ENCODE measurements at places on chromosomes 3 and 15.

GRCh38 chr3:84074767-84075166 lies 884.0 kb upstream of the CADM2 start:
- DNase-seq = no peak

DNA sequence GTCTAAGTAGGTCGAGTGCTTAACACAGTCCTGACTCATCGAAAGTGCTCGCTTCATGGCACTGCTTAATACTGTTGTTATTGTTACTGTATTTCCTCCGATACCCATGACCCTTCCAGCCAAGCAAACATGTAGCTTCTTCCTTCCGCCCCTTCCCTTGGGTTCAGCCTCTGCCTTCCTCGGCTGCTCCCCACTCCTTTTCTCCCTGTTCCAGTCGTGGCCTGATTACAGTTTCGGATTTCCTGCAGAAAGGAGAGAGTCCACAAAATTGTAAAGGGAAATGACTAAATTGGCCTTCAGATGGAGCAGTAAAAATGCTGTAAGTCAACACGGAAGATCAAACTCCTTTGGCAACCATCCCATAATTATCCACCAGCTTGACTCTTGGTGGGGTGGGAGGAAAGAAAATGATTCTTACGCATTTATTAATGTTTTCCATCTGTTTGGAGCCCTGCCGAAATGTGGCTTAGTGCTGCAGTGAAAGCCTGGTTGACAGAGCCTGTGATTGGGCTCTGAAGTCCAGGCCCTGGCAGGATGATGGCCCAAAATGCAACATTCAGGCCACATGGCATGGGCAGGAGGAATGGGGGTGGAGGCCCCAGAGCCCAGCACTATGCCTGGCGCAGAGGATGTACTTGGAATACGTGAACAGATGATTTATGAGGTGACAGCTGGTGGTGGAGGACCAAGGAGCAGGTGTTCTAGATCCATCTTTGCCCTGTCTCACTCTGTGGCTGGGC lies 37.6 kb downstream of the FAM3D start:
- no peak for DNase-seq

DNA sequence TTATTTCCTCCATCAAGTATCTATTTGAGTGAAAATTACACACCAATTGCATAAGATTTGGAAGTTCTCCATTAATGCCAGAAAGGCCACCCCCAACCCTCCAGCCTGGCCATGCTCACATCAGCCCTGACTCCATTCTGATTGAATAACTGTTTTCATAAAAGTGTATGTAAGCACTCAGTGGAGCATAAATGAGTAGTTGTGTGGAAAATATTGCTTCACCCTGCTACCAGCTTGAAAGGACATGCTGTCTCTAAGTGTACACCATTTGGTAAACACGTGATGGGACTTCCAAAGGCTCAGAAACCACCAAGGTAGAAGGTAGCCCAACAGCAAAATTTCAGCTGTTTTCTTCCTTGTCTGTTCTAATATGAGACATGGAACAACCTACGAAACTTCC lies 393.8 kb downstream of the ZNF385D start:
- DNase-seq = no peak

- peak; percentile 56 for DNase-seq
These were observed 214.1 kb upstream of the CTNNB1 start for GRCh38 chr3:40985195-40985594.

DNA sequence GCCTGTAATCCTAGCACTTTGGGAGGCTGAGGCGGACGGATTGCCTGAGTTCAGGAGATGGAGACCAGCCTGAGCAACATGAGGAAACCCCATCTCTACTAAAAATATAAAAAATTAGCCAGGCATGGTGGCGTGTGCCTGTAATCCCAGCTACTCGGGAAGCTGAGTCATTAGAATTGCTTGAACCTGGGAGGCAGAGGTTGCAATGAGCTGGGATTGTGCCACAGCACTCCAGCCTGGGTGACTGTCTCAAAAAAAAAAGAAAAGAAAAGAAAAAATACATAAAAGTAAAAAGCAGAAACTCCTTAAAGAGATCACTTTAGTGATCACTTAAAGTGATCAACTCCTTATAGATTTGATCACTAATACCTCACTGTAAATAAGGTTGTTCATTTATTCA lies 78.0 kb downstream of the GMPS start:
- DNase-seq = no peak

GRCh38 chr3:55608301-55608937 lies 121.3 kb upstream of the WNT5A start:
- DNase-seq = no peak

DNA sequence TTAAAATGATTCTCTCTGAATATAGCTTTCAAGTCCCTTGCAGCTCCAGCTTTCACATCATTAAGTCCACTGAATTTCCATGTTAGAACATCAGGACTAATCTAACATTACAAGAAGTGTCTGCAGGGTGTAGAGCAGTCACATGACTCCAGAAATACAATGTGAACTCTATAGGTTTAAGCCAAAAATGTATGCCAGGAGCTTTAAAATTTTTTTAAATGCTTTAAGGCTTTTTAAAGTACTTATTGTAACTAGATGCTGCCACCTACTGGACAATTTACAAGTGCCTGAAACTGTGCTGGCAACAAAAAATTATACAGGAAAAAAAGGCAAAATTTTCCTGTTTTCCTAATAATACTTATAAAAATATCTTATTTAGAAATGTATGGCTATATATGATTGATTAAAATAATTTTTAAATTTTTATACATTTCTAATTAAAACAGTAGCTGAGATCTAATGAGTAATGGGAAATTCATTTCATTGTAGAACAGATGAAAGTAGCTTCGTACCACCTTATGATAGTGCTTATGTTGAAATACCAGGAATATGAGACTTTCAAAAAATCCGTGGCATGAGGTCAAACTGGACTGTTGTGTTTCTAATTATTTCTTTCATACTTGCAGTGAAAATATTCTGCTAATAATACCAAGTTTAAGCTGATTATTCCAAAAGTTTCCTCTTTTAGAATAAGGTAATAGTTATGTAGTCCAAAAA lies 25.7 kb downstream of the FSIP1 start:
- no peak for DNase-seq

- DNase-seq = no peak
These were observed 41.5 kb downstream of the TLE3 start for GRCh38 chr15:70056091-70056680.

DNA sequence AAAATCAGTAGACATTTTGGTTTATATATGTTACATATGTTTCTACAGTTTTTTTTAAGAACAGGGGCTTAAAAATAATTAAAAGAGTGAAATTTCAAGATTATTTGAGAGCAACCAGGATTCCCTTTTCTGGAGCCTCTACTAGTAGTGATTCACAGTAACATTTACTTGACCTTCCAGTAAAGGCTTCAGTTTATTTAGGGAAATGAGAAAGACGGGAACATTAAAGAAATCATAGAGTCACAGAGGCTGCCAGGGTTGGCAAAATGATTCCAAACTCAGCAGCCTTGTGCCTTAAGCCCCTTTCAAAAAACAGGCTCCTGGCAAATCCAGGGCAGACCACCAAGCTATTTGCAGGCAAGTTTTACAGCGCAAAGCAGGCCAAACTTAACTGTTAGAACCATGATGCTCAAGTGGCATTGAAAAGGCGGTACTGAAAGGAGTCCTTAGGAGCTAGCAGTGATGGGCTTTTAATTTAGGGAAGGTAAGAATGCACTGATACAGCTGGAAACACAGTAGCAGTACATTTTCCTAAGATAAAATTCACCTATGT lies 201.1 kb upstream of the ADAMTS9 start:
- no peak for DNase-seq

DNA sequence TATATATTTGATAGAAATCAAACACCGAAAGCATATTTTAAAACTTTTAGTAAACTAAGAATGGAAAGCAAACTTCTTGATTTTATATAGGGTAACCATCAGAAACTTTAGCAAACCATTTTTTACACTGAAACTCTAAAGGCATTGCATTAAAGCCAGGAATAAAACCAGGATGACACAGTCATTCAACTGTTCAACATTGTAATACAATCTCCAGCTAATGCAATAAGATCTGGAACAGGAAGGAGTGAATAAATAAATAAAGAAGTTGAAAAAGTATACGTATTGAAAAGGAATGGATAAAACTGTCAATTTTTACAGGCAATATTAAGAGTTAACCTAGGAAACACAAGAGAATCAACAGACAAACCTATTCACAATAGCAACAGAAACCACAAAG lies 181.9 kb upstream of the TTC14 start:
- DNase-seq = no peak

- DNase-seq = no peak
These were observed 174.4 kb upstream of the THBS1 start for GRCh38 chr15:39406485-39406884.

- no peak for DNase-seq
These were observed 56.0 kb downstream of the FGD5 start for GRCh38 chr3:14874784-14875183.

- DNase-seq = no peak
These were observed 22.5 kb upstream of the BFSP2 start for GRCh38 chr3:133377396-133377795.

GRCh38 chr15:96225642-96226259 lies 104.7 kb upstream of the NR2F2 start:
- no peak for DNase-seq

GRCh38 chr3:58241306-58242044 lies 3.9 kb downstream of the ABHD6 start:
- no peak for DNase-seq

DNA sequence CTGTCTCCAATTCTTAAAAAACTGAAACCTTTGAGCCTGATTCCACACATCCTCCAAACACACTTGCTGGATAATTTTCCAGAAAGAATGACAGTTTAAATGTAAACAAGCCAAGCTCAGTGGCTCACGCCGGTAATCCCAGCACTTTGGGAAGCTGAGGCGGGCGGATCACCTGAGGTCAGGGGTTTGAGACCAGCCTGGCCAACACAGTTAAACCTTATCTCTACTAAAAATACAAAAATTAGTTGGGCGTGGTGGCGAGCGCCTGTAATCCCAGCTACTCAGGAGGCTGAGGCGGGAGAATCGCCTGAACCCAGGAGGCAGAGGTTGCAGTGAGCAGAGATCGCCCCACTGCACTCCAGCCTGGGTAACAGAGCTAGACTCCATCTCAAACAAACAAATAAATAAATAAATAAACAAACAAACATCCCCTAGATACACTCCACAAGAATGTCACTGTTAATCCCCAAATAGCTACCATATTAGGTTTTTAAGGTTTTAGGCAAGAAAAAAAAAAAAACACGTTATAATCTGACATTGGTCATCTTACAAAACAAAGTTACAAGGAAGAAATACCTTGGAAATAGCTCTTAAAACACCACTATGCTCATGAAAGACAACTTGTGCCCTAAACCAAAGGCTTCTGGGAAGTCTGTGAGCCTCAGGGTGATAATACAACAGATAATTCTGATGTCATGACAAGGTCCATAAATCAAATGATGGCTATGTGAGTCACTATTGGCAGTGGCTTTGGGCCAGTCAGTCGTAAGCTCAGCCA lies 13.2 kb downstream of the TNIK start:
- DNase-seq = no peak

DNA sequence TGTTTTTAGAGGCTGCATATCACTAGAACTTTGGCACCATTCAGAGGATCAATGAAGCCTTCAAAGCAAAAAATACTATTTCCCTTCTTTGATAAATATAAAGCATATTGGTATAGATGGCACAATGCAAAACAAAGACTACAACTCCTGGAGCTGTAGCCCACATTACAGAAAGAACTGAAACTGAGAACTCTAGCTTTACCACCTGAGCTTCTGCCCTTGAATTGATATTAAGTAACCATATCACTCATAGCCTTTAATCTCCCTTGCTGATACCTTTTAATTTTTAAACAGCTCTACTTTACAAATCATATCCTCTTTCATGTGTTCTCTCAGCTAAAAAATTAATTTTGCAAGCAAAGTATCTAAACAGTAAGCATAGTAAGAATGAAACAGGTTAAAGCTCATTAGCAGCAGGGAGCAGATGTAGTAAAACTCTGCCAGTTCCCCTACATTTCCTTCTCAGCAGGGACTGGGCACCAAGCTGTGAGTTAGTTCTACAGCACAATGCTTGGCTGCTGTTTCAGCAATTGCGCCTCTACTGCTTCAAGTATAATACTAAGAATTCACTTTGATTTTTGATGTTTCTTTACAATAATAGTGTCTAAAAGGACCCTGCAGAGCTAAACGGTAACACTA lies 97.9 kb upstream of the NANOGP8 start:
- DNase-seq = peak; percentile 23

- no peak for DNase-seq
These were observed 78.4 kb downstream of the CHSY1 start for GRCh38 chr15:101173233-101174119.

- DNase-seq = no peak
These were observed 9.7 kb upstream of the DCLK3 start for GRCh38 chr3:36774052-36774451.

DNA sequence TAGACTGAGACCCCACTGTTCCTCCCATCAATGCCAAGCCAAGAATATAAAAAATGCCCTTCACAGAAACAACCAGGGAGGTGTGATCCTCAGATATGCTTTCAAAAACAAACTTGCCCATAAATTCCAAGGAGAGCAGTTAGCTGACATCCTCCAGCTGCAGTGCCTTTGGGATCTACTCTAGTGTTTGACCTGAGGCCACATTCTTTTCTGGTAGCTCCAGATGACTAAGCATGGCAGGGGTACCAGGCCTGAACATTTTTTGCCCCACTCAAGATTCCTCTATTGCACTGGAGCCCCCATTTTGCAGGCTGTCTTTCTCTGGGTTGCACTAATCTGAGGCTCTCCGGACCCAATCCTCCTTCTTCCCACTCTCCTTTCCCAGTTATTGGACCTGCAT lies 27.9 kb upstream of the ACP3 start:
- DNase-seq = no peak

DNA sequence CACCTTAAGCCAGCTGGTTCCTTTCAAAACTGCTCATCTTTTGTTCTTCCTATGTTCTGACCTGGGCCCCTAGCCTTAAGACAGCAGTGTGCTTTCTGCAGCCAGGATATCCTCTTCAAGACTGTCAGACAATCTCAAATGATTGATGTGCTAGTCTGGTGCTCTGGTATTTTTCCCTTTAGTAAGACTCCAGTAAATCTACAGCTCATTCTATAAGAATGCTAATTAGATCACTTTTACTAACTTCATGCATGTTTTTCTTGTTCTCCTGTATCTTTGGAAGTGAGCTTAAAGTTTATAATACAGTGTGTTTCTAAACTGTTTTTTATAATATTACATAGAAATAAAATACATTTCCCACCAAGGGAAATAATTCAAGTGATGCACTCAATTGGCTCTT lies 220.9 kb upstream of the NANOGP8 start:
- DNase-seq = peak; percentile 43

DNA sequence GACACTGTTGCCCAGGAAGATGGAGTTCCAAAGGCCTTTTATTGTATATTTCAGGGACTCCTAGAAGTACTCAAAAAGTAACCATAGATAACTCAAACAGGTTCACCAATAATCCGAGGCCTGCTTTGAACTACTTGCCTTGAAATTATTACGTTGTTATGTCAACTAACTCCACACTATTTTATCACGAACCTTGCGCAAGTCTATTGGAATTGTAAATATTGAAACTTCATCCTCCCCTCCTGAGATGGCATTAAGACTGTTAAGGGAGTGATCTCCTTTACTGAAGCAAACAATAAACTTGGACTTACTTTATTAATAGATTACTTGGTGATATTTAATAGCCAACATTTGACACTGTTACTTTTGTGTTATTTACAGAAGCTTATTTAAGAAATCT lies 199.6 kb upstream of the GADL1 start:
- DNase-seq = no peak

GRCh38 chr3:183698318-183698751 lies 738 bp downstream of the YEATS2 start:
- no peak for DNase-seq

Measured in ELF-1 (cell line).